Activated T-cell treated with anti-CD3 and anti-CD28 coated beads, Interleukin-2, amount 50 U/mL, for 1 hour (primary cell): ENCODE measurements at places on chromosomes 13 and 19.

GRCh38 chr13:98466634-98467236 lies 110.2 kb downstream of the STK24 start:
- peak; percentile 52 for DNase-seq

DNA sequence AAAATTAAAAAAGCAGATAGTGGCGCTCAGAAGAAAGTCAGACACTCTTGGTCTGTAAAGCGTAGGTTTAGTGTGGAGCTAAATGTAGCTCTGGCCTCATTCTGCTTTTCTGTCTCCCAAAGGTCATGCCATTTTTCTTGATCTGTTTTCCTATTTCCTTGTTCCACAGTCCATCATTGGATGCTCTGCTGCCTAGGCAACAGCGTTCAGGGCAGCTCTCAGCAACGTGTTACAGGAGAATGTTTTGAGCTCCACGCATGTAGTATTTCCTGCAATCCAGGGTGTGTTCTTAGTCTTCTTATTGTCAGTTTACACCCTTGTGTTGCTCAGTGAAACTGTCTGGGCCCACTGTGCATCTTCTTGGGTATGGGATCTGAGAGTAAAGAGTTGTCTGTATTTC lies 46.0 kb upstream of the PCDH8 start:
- no peak for DNase-seq

DNA sequence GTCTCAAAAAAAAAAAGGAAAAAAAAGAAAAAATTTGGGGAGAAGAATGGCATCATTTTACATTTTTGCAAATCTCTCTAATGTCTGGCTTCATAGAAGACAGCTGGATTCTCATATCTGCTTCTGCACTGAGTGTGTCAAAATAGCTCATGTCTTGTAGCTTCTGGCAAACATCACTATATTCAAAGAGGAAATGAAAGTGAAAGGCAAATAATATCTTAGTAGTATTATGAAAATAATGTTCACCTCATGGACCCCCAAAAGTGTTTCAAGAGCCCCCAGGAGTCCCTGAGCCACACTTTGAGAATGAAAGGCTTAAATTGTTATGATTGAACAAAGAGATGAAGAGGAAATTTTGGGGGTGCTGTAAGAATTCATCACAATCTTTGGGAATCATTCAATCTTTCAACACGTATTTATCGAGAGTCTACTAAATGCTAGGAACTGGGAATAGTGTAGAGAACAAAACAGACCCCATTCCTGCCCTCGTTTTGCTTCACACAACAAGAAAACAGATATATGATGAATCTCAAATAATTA lies 1.2 kb upstream of the SLC6A16 start:
- no peak for DNase-seq

DNA sequence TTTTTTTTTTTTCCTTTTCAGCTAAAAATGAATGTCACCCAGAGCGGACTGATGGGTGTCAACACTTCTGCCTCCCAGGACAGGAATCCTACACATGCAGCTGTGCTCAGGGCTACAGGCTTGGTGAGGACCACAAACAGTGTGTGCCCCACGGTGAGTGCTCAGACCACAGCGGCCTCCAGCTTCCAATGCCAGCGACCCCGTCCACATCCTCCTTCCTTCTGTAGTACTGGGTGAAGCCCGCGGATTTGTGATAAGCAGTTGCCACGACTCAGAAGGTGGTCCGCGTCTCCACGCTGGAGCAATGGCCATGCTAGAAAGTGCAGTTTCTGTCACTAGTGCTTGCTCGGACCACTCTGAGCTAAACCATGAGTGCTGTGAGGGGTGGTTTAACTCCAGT lies 6.0 kb downstream of the PROZ start:
- no peak for DNase-seq
